ENCODE measurements at places on chromosomes 12 and 14. TPM values are rescaled to one million over a fixed set of nuclear protein-coding genes. Genes with fewer than 3 reads are reported as not detected.

Gene PCED1B
- total RNA-seq: 6.2 TPM

Gene CIROP
- not detected for total RNA-seq

Gene ABHD12B
- not detected for total RNA-seq

Gene SLC38A4
- total RNA-seq: 0.33 TPM

Gene ASB2
- 1.3 TPM for total RNA-seq

Gene C12orf60
- 1.6 TPM for total RNA-seq

Gene KLHL33
- 0.33 TPM for total RNA-seq

- H3K36me3 ChIP-seq: no peaks in the 10 kb centered on the region
- DNase-seq: no peak
- H3K4me3 ChIP-seq: no peak overlapping the region
- H3K27me3 ChIP-seq: no peaks in the 10 kb centered on the region
- no peak overlapping the region for H3K27ac ChIP-seq
These were observed 770.7 kb upstream of the TMEM132C start for GRCh38 chr12:127496255-127496654.

DNA sequence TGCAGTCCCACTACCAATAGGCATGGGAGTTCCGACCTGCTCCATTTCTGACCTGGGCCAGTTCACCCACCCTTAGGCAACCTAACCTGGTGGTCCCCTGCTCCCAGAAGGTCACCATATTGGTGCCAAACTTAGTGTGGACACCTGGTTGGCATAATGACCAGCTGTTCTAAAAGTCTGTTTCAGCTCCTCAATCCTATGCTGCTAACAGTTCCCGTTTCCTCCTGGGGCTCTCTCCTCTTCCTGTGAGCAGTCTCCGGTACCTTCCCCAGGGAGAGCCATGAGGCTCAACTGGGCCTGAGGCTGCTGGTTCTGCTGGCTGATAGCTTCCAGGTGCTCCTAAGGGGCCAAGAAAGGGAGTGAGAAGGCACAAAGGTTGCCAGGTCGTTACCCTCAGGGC, 15.9 kb upstream of the BLTP3B start:
- H3K27me3 ChIP-seq: no peaks in the 10 kb centered on the region
- no peaks in the 10 kb centered on the region for H3K36me3 ChIP-seq
- no peak overlapping the region for H3K4me3 ChIP-seq
- no peak overlapping the region for H3K27ac ChIP-seq
- no peak for DNase-seq
- no peaks in the 10 kb centered on the region for H3K4me1 ChIP-seq

DNA sequence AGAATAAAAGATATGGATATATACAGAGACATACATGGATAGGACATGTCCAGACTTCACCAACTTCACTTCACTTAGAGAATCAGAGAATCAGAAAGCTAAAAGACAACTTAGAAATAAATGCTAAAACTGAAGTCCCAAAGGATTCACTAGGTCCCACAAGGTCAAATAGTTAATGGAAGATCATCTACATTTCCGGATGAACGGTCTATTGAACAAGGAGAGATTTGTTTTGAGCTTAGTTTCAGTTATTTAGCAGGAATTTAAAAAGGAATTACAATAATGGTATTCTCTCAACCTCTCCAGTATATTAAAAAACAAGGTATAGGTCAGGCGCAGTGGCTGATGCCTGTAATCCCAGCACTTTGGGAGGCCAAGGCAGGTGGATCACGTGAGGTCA, 187.0 kb downstream of the MED13L start:
- H3K4me3 ChIP-seq: no peak overlapping the region
- no peaks in the 10 kb centered on the region for H3K27me3 ChIP-seq
- no peak overlapping the region for H3K27ac ChIP-seq
- H3K36me3 ChIP-seq: no peaks in the 10 kb centered on the region

GRCh38 chr12:77842430-77842829, 11.7 kb downstream of the NAV3 start:
- H3K4me1 ChIP-seq: no peaks in the 10 kb centered on the region
- no peak overlapping the region for H3K4me3 ChIP-seq
- no peaks in the 10 kb centered on the region for H3K36me3 ChIP-seq
- no peak overlapping the region for H3K27ac ChIP-seq

DNA sequence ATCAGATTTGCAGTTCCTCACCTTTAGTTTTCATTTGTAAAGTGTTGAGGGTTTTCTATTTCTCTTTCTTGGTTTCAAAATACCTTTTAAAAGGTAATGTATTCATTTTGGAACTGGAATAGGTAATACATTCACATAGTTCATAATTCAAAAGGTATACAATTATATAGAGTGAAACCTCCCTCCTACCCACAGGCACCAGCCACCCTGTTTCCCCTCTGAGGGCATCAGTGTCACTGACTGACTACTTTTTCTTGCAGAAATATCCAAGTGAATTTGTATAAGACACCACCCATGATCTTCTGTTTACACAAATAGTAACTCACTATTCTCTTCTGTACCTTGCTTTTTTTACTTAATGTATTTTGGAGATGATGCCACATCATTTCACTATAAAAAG, 139.6 kb upstream of the EGLN3 start:
- no peaks in the 10 kb centered on the region for H3K36me3 ChIP-seq
- no peak overlapping the region for H3K27ac ChIP-seq
- no peak for DNase-seq
- no peaks in the 10 kb centered on the region for H3K4me1 ChIP-seq

GRCh38 chr14:94540031-94540794, 21.0 kb upstream of the SERPINA4 start:
- H3K27me3 ChIP-seq: no peaks in the 10 kb centered on the region
- H3K27ac ChIP-seq: no peak overlapping the region
- DNase-seq: no peak
- H3K4me3 ChIP-seq: no peak overlapping the region
- no peaks in the 10 kb centered on the region for H3K36me3 ChIP-seq
- no peaks in the 10 kb centered on the region for H3K4me1 ChIP-seq

GRCh38 chr14:91998667-91999570, 40.9 kb downstream of the TRIP11 start:
- no peak overlapping the region for H3K4me3 ChIP-seq
- no peak overlapping the region for H3K27ac ChIP-seq
- DNase-seq: no peak
- H3K27me3 ChIP-seq: no peaks in the 10 kb centered on the region
- no peaks in the 10 kb centered on the region for H3K4me1 ChIP-seq

- no peak overlapping the region for H3K4me3 ChIP-seq
- no peaks in the 10 kb centered on the region for H3K36me3 ChIP-seq
- DNase-seq: no peak
- H3K27ac ChIP-seq: no peak overlapping the region
These were observed 11.5 kb downstream of the ALG10 start for GRCh38 chr12:34033628-34034296.

DNA sequence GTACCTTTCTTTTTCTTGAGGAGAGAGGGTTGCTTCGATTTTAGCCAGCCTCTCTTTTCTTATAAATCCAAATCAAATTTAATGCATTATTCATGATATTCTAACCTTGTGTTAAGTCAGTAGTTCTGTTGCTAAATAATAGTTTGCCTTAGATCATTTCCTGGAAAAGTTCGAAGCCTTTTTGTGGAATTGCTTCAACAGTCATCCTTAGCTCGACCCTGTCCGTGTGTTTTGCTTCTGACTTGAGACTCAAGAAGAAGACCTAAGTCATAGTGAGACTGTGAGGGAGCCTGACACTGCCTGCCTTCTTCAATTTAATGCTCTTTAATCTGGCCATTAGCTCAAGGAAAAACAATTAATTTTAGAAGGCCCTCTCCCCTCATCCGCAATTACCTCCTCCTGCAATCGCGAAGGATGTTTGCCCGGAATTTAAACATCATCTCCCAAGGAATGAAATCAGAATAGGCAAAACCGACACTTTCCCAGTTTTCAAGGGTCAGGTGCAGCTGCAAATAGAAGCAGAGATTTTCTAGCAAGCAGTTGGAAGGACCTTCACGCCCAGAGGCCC, 453 bp upstream of the SLC4A8 start:
- DNase-seq: no peak
- H3K36me3 ChIP-seq: no peaks in the 10 kb centered on the region
- peak overlapping the region; percentile 56 for H3K4me3 ChIP-seq
- no peaks in the 10 kb centered on the region for H3K27me3 ChIP-seq
- no peak overlapping the region for H3K27ac ChIP-seq

GRCh38 chr12:68291396-68292036, 38.1 kb upstream of the IL22 start:
- no peaks in the 10 kb centered on the region for H3K4me1 ChIP-seq
- no peaks in the 10 kb centered on the region for H3K27me3 ChIP-seq
- no peak overlapping the region for H3K4me3 ChIP-seq
- H3K36me3 ChIP-seq: no peaks in the 10 kb centered on the region
- DNase-seq: no peak

Measured in breast epithelium (tissue), 4 donors.